ENCODE measurements at places on chromosomes 2 and 18. TPM values are rescaled to one million over a fixed set of nuclear protein-coding genes. Genes with fewer than 3 reads are reported as not detected.

Gene AKAIN1
- not detected for total RNA-seq

DNA sequence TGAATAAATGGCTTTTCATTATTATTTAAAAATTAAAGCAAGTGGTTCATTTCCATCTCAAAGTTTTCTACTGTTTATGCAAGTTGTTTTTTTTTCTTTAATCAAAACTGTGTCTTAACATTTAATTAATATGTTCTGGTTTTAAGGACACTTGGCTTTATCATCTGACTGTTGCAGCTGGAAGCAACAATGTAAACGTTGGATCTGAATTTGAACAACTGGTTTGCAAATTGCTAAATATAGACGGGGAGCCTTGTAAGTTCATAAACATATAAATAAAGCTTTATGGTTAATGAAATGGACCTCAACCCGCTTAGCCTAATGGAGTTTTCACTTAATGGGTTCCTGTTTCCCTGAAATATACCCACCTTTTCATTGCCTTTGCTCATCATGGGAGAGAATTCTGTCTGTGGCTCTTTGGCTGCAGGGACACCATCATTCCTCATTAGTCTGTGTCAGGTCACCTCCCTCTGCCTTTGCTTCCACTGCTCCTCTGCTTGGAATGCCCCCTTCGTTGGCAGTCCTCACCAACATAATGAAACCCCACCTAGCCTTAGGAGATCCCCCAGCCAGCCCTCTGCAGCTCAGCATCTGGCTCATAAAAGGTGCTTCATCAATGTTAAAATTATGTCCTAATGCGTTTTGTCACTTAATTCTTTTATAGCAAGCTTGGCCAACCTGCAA, 44.2 kb upstream of the DYNC2LI1 start:
- no peak for DNase-seq

GRCh38 chr18:8982416-8983183, 119.9 kb upstream of the NDUFV2 start:
- peak; percentile 74 for DNase-seq

GRCh38 chr2:207960090-207960489, 65.2 kb downstream of the PLEKHM3 start:
- no peak for DNase-seq

DNA sequence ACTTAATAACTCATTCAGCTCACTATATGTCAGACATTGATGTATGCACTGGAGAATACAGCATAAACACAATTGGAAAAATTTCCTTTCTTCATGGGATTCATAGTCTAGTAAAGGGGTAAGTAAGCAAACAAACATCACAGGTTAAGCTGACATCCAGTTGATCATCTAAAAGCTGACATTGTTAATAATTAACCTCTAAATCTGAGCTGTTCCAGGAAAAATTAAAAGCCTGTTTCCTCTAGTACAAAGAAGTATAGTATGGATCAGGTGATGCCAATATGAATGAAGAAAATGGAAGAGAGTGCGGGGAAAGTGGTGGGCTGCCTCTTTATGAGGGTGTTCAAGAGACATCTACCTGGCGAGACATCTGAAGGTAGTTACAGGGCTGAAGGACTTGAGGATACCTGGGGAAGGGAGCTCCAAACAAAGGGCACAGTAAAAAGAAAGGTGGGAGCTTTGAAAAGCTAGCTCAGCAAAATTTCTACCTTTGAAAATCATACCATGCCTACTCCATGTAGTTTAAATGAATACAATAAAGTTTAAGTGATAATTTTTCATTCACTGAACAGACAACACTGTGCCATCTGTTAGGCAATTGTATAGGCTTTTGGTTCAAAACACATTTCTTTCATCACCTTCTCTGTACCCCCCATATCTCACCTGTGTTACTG, 619.3 kb downstream of the TRIB2 start:
- no peak for DNase-seq

DNA sequence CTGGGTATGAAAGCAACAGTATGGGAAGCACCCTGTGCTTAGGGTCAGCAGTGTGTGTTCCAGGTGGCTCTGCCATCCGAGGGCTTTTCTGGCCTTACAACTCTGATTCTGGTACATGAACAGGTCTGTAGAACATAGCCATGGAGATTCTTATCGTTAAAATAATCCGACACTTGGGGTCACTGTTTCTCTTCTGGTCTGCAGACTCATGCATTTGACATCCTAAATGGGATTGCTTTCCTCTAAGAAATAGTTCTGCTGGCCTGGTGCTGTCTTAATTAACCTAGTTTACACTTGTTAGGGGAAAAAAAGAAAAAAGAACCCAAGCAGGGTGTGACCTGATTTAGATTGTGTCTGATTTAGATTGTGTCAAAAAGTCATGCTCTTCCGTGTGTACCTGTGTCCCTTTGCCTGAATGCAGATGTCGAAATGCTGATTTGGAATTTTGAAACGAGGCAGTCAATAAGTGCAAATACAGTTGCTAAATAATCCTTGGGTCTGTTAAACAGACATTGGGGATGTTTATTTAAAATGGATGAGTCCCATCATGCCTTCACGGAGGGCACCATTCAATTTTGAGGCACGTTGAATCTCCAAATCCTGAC, 59.6 kb downstream of the TRPM8 start:
- DNase-seq, result peak; percentile 68

GRCh38 chr18:44969214-44969795, 288.6 kb downstream of the SETBP1 start:
- no peak for DNase-seq

Data from B cell (primary cell).